ENCODE measurements at places on chromosomes 2 and 18. TPM values are rescaled to one million over a fixed set of nuclear protein-coding genes. Genes with fewer than 3 reads are reported as not detected.

DNA sequence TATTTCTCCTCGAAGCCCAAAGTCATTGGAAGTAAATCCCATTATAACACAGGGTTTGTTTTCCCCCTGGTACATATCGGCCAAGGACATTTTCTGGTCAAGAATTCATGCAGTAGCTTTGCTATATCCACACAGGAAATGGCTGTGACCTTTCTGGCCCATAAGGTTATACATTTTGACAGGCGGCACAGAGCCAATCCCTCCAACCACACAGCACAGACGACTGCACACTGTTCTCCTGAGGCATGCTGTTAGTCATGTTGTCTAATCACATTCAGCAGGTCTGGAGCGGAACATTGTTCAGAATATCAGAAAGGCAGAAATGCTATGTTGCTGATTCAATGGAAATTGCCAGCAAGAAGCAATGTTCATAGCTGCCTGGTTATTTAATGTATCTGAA, 742.3 kb upstream of the SLC8A1 start:
- H3K27me3 ChIP-seq = no peaks in the 10 kb centered on the region
- no peaks in the 10 kb centered on the region for H3K4me1 ChIP-seq
- peak; percentile 21 for DNase-seq
- no peak overlapping the region for H3K4me3 ChIP-seq

- DNase-seq = no peak
- H3K4me1 ChIP-seq = peaks cover 5% of the 10 kb centered on the region
- no peaks in the 10 kb centered on the region for H3K27me3 ChIP-seq
- H3K4me3 ChIP-seq = no peak overlapping the region
- no peaks in the 10 kb centered on the region for H3K36me3 ChIP-seq
- no peak overlapping the region for H3K27ac ChIP-seq
Measured at GRCh38 chr18:36302676-36303075, 5.2 kb downstream of the FHOD3 start.

- no peaks in the 10 kb centered on the region for H3K36me3 ChIP-seq
- H3K4me3 ChIP-seq = no peak overlapping the region
Measured at GRCh38 chr2:3692375-3692774, 11.0 kb upstream of the DCDC2C start.

DNA sequence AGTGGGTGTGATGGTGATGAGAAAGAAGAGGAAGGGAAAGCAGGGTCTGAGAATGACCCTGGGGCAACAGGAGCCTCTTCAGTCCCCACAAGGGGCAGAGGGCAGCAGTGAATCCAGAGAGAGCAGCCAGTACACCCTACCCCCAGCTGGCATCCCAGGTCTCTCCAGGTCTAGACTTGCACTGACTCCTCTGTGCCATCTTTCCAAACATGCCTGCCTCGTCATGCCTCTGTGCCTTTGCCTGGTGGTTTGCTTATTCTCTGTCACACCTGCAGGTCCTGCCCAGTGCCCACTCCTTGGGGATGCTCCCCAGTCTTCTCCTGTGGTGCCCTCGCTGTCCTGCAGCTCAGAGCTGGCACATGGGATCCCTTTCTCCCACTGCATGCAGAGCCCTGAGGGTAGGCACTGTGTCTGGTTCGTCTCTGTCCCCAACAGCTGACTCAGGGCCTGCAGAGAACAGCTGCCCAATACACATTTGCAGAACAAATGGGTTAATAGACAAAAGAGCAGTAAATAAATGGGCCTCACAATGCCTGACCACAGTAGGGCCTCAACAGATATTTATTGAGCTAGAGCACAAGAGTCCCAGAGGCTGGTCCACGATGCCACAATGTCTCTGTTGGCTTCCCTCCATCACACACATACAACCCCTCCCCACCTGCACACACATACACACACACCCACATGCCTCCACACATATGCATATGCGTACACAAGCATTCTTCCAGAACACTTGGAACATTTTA, 89.8 kb downstream of the HS1BP3 start:
- H3K4me1 ChIP-seq = peaks cover 8% of the 10 kb centered on the region
- no peak overlapping the region for H3K27ac ChIP-seq
- H3K36me3 ChIP-seq = no peaks in the 10 kb centered on the region
- no peak for DNase-seq
- no peaks in the 10 kb centered on the region for H3K27me3 ChIP-seq

DNA sequence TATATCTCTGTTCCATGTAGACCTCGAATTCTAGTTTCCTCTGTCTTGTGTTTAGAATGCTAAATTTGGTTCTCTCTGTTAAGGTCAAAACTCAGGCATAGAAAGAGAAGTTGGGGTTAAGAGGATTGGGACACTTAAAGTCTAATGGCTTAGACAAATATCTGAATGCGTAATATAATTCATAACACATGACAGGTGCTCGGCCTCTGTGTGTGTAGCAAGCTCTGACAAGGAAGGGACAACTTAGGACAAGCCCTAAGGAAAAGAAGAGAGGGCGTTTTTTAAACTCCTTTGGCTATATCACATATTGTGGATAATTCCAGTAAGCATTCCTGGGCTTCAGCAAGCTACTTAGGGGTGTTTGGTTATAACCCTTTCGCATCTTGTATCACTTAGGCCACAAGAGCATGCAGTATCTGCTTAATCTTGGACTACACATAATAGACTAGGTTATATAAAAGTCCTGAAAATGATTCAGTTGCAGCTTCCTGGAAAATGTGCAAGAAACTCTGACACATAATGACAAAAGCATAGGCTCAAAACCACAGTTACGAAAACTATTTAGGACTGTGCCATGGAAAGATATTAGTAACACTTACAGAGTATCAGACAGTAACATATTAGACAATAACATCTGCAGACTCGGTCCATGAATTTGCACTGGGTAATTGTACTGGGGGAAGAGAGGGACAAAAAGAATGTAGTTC, 16.1 kb upstream of the CREB1 start:
- no peak for DNase-seq
- no peak overlapping the region for H3K27ac ChIP-seq
- no peaks in the 10 kb centered on the region for H3K4me1 ChIP-seq
- no peaks in the 10 kb centered on the region for H3K36me3 ChIP-seq

- no peaks in the 10 kb centered on the region for H3K36me3 ChIP-seq
- H3K27me3 ChIP-seq = no peaks in the 10 kb centered on the region
- H3K27ac ChIP-seq = no peak within 1 kb of the TSS
- H3K4me3 ChIP-seq = peak within 1 kb of the TSS; percentile 45
- peak; percentile 53 for DNase-seq
Measured at GRCh38 chr2:164954954-164955701, at the start of gene SLC38A11. Gene SLC38A11, minus strand, starts transcription at chr2:164955525. Its CDS starts 278 bp downstream, at chr2:164955247.

DNA sequence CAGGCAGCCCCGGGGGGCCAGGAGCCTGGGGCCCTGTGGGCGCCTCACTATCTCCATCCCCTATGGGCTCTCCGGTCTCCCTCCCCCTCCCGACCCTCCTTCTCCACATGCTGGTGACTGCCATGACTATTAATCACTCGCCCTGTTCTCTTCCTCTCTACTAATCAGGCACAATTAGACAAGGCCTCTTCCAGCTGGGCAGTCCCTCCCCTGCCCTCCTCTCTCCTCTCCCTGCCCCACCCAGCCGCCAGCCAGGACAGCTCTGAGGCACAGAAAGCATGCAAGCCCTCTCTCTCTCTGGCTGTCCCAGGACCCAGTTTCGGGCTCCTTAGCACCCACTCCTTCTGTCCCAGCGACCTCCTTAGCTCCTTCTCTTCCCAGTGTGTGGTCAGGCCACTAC, 5.8 kb downstream of the ASIC4 start:
- H3K4me3 ChIP-seq = no peak overlapping the region
- no peak overlapping the region for H3K27ac ChIP-seq
- H3K36me3 ChIP-seq = no peaks in the 10 kb centered on the region
- H3K4me1 ChIP-seq = peaks cover 11% of the 10 kb centered on the region
- H3K27me3 ChIP-seq = no peaks in the 10 kb centered on the region

Gene RGPD8
- polyA plus RNA-seq = 28.0 TPM

Gene RFX8
- 4.0 TPM for polyA plus RNA-seq

Gene KCNE4
- 3.3 TPM for polyA plus RNA-seq

Gene NMUR1
- 2.7 TPM for polyA plus RNA-seq

Gene FNDC4
- 35.9 TPM for polyA plus RNA-seq

Gene IL37
- polyA plus RNA-seq = not detected

Gene LINC00305
- 13.2 TPM for polyA plus RNA-seq

All from testis (tissue), 5 donors.